ENCODE measurements at places on chromosomes 16 and 17.

DNA sequence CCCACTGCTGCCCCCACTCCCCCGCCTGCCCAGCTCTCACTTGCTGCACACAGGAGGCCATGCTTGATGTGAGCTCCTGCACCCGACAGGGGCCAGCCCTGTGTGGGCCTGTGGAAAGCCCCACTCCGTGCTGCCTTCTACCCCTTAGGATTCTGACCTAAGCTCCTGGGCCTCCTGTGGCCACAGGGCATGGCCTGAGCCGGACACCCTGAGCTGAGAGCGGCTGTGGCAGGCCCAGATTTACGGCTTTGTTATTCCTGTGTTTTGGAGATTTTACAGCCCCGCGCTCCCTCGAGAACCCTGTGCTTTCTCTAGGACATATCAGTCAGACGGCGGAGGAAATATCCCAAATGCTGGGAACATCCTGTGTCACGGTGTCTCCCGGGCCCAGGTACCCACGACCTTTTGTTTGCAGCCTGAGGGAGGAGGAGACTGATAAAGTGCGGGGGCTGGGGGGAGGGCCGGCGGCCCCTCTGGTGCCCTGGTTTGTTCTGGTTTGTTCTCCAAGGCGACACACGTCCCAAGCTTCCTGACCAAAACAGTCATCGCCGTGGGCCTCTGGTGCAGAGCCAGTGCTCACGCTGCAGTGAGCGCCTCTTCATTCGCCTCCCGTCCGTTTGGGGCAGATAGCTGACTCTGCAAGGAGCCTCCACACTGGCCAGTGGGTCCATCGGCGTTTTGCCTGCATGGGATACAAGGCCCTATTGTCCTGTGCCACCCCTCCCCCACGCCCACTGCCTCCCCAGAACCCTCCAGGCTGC, 363.4 kb downstream of the C16orf95 start:
- DNase-seq, result no peak

DNA sequence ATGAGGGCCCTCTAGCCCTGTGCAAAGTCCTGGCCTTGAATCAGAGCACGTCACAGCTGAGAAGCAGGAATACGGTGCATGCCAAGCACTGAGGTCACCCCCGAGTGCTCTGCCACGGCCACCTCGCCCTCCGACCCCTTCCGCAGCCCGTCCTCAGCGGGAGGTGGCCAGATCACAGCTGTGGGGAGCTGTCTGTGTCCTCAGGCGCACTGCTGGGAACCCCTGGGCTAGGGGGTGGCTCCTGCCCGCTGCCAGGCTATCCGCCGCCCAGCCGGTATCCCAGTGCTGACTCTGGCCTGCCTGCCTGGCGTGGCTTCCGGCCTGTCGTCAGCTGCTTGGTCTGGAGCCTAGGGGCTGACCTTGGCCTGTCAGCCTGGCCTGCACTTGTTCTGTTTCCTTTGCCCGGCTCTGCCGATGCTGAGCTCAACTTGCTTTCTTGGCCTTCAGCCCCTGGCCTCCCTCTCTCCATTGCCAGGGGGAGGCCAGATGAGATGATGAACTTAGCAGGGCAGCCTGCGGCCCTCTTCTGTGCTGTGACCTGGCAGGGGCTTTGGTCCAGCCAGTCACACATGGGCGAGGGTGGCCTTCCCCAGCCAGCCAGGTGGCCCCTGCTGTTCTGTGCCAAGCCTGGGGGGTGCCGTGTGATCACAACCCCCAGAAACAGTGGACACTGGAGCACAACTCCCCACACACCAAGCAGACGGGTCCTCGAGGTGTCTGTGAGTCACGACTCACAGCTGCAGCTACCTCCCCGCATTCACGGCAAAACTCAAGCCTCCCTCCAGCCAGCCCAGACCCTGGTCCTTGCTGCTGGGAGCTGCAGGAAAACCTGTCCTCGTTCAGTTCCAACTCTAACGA, 77.3 kb downstream of the ZDHHC7 start:
- DNase-seq, result no peak

- DNase-seq, result peak; percentile 73
Observed at GRCh38 chr17:28118362-28118761, 75.9 kb downstream of the NLK start.

- DNase-seq, result no peak
Observed at GRCh38 chr16:17474037-17474436, 3.3 kb upstream of the XYLT1 start.

- DNase-seq, result no peak
Observed at GRCh38 chr16:66223176-66223780, 143.2 kb upstream of the CDH5 start.

DNA sequence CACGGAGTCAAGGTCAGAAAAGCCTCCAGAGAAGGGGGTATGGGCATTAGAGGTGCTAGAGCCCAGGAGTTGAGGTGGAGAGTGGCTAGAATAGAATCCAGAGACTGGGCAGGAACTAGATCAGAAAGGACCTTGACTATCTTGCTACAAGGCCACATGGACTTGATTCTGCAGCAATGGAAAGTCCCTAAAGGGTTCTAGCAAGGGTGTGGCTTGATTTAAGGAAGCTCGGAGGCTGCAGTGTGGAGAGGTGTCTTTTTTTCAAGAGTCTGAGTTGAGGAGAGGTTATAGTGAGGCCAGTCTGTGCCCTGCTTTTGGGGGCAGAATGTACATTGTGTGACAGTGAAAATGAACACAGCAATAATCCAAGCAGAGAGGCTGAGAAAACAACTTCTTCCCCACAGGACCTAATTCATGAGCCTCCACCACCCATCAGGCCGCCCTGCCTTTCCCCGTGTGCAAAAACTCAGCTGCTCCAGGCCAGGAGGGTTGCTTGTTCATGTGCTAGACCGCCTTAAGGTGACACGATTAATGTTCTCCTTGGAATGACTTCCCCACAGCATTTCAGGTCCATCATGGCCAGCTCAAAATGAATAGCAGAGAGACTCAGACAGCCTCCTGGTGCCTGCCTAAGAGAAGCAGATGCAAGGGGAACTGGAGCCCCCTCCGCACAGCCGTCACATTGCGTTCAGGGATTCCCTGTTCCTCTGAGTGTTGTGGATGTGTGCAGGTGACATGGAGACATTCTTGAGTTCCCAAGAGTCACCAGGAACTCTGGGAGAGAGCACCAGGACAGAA, 8.7 kb upstream of the BEAN1 start:
- DNase-seq, result peak; percentile 66

DNA sequence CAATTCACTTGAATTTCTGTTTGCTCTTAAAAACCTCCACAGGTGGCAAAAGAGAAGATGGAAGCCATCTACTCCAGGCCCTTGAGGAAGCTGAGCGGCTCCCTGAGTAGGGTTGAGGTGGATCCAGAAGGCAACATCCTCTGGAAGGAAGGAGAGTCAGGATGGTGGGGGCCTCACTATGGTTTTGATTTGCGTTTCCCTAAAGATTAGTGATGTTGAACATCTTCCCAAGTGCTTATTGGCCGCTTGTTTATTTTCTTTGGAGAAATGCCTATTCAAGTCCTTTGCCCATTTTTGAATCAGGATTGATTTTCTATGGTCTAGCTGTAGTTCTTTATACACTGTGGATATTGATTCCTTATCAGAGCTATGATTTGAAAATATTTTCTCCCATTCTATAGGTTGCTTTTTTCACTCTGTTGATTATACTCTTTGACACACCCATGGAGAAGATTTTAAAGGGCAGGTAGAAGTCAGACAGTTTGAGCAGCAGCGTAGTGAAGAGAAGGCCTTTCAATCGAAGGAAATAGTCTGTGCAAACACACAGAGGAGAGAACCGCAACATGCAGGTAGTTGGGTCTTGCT, 58.6 kb downstream of the WSB1 start:
- no peak for DNase-seq

GRCh38 chr17:77891602-77892001, 66.9 kb upstream of the TNRC6C start:
- no peak for DNase-seq

DNA sequence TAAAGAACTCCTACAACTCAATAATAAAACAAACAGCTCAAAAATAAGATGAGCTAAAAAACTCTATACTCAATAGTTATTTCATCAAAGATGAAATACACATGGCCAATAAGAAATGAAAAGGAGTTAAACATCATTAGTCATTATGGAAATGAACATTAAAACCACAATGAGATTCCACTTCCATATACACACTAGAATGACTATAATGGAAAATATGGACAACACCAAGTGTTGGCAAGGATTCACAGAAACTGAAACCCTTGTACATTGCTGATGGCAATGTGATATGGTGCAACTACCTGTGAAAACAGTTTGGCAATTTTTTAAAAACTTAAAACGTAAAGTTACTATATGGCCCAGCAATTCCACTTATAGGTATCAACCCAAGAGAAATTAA, 91.4 kb downstream of the GRIN2A start:
- no peak for DNase-seq

- peak; percentile 12 for DNase-seq
Observed at GRCh38 chr17:69878661-69879060, 196.4 kb upstream of the KCNJ16 start.

DNA sequence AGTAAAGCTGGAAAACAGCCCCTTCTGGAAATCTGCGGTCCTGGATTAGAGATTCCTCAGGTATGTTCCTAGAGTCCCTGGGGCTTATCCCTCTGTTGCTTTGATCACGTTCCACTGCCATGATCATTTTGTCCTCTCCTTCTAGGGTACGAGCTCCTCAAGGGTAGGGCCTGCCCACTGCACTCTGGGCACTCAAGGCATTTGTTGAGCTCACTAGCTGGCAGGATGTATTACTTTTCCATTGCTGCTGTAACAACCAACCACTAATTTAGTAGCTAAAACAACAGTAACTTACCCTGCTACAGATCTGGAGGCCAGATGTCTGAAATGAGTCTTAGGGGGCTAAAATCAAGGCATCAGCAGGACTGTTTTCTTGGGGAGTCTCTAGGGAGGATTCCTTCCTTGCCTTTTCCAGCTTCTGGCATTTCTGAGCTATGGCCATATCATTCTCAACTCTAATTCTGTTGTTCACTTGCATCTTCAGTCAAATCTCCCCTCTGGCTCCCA, 65.7 kb downstream of the ARSG start:
- DNase-seq, result no peak

DNA sequence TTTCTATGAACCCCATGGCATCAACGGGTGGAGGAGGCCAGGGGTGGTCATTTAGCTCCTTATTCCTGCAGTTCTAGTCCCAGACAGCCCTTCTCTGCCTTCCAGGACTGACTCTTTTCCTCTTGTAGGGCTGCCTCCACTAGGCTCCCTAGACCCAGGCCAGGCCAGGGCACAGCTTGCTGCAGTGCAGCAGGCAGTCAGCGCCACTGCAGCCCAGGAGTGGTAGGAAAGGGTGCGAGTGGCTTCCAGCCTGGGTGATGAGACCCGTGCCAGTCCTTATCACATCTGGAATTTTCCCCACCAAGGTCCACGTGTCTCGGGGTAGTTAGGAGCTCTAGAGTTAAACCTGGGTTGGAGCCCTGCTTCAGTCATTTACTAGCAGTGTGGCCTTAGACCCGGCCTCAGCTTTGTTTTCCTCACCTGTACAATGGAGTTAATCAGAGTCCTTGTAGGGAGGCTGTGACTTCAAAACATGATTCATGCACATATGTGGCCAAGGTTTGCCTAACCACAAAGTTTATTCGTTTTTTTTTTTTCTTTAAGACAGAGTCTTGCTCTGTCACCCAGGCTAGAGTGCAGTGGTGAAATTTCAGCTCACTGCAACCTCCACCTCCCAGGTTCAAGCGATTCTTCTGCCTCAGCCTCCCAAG, 4.7 kb downstream of the SLC5A11 start:
- no peak for DNase-seq

DNA sequence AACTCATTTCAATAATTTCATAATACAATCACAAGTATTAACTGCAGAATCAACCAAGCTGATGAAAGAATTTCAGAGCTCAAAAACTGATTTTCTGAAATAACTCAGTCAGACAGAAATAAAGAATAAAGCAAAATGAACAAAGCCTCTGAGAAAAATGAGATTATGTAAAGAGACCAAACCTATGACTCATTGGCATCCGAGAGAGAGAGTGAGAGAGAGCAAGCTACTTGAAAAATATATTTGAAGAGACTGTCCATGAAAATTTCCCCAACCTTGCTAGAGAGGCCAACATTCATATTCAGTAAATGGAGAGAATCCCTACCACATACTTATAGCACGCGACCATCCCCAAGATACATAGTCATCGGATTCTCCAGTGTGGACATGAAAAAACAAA, 1376.4 kb downstream of the CDH11 start:
- DNase-seq, result no peak

DNA sequence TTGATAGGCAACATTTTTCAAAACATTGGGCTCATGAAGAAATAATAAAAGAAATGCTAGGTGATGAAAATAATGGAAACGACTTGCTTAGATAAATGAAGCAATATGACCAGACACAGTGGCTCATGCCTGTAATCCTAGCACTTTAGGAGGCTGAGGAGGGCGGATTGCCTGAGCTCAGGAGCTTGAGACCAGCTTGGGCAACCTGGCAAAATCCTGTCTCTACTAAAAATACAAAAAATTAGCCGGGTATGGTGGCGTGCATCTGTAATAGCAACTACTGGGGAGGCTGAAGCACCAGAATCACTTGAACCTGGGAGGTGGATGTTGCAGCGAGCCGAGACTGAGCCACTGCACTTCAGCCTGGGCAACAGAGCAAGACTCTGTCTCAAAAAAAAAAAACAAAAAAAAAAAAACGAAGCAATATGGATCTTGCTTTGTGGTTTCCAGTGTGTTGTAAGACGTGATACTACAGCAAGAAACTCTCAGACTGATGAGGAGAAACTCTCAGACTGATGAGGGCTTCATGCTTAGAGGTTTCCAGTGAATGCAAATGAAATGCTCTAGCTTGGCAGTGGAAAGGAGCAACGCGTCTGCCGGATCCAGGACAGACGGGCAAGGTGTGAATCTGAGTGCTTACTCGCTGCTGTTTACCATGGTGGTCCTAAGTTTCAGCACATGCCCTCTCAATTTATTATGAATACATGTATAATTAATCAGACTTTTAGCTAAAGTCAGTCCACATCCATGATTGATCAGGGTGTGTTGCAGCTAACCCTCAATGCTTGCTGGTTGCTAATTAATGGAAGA, 11.5 kb upstream of the IGF2BP1 start:
- no peak for DNase-seq

GRCh38 chr16:66523861-66524354, 26.0 kb downstream of the TK2 start:
- DNase-seq, result no peak

DNA sequence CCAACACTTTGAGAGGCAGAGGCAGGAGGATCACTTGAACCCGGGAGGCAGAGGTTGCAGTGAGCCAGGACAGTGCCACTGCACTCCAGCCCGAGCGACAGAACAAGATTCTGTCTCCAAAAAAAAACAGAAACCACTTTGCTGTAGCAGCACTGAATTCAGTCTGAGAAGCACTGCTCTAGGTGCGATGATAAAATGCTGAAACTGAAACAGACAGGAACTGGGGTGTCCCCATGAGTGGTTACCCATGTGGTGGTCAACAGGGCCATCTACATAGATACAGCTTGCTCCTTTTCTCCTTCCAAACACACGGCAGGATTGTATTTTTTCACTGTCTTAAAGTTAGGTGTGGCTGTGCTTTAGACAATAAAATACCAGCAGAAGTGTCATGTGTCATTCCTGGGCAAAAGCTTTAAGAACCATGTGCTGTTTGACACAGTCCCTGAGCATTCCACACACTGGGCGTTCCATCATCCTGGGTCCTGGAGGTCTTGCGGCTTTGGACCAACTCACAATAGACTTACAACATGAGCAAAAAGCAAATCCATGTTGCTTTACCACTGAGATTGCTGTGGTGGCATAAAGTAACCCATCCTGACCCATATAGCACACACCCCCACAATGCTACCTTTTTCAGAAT, 11.5 kb downstream of the GAS7 start:
- no peak for DNase-seq

GRCh38 chr16:8047736-8048135, 542.6 kb downstream of the TMEM114 start:
- DNase-seq, result no peak

Data from inflammatory macrophage (primary cell).